ENCODE measurements at places on chromosomes 7 and 10. TPM values are rescaled to one million over a fixed set of nuclear protein-coding genes. Genes with fewer than 3 reads are reported as not detected.

SLC26A3 gene
- 0.11 TPM for total RNA-seq

KNDC1 gene
- total RNA-seq, result 0.21 TPM

THSD7A gene
- total RNA-seq, result 10.1 TPM

RBP4 gene
- total RNA-seq, result 58.0 TPM

DEPP1 gene
- total RNA-seq, result 309 TPM

LIPN gene
- not detected for total RNA-seq

DUSP5 gene
- total RNA-seq, result 26.9 TPM

VWC2 gene
- not detected for total RNA-seq

PNLIP gene
- total RNA-seq, result not detected

PNLIPRP1 gene
- not detected for total RNA-seq

ADRA2A gene
- 23.5 TPM for total RNA-seq

A1CF gene
- not detected for total RNA-seq

TACC2 gene
- 69.1 TPM for total RNA-seq

MYO3A gene
- total RNA-seq, result not detected

GNGT1 gene
- not detected for total RNA-seq

GAD2 gene
- total RNA-seq, result not detected

BLNK gene
- not detected for total RNA-seq

CYP26C1 gene
- total RNA-seq, result not detected

PIK3CG gene
- total RNA-seq, result 2.0 TPM

FKBP9 gene
- 302 TPM for total RNA-seq

SPAG6 gene
- not detected for total RNA-seq

FAM25C gene
- not detected for total RNA-seq

DRGX gene
- not detected for total RNA-seq

ASIC3 gene
- total RNA-seq, result not detected

All from ascending aorta (tissue), 2 donors.